ENCODE measurements at places on chromosomes 13 and 19.

- no peak for DNase-seq
Observed at GRCh38 chr13:58085274-58085673, 453.7 kb downstream of the PCDH17 start.

GRCh38 chr13:29513002-29513980, 82.2 kb downstream of the SLC7A1 start:
- no peak for DNase-seq

GRCh38 chr19:862581-863314, 3.3 kb downstream of the CFD start:
- DNase-seq = peak; percentile 95

DNA sequence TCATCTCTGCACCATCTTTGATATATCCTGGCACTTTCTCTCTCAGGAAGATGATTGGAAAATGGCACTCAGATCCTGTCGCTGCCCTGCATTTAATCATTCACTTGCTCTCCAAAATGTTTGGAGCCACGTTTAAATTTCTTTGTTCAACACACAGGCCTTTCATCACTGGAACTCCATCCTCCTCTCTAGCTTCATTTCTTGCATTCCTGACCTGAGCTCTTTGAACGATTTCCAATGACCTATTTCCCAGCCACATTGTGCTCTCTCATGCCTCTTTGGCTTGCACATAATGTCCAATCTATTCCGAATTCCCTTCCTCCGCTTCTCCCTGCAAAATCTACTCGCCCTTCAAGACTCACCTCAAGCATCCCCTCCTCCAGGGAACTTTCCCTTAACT, 287.4 kb upstream of the NBEA start:
- DNase-seq = no peak

DNA sequence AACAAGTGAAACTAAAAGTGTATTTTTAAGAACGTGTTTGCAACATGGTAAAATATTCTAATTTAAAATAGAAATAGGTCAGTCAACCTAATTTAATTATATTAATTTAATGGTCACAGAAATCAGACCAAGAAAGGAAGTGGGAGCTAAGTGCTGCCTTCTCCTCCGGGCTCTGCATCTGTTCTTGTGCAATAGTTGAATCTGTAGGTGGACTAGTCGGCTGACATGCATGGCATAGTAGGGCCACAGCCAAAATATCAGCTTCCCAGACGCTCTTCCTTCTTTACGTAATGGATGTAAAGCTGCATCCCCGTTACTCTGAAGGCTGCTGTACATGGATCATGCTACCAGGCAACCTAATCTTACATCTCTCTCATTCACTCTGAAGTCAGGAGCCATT, 47.3 kb downstream of the COL4A1 start:
- DNase-seq = no peak

- DNase-seq = no peak
Observed at GRCh38 chr13:25864116-25864515, 187.7 kb downstream of the SHISA2 start.

- DNase-seq = no peak
Observed at GRCh38 chr13:42377640-42378382, 105.9 kb downstream of the AKAP11 start.

DNA sequence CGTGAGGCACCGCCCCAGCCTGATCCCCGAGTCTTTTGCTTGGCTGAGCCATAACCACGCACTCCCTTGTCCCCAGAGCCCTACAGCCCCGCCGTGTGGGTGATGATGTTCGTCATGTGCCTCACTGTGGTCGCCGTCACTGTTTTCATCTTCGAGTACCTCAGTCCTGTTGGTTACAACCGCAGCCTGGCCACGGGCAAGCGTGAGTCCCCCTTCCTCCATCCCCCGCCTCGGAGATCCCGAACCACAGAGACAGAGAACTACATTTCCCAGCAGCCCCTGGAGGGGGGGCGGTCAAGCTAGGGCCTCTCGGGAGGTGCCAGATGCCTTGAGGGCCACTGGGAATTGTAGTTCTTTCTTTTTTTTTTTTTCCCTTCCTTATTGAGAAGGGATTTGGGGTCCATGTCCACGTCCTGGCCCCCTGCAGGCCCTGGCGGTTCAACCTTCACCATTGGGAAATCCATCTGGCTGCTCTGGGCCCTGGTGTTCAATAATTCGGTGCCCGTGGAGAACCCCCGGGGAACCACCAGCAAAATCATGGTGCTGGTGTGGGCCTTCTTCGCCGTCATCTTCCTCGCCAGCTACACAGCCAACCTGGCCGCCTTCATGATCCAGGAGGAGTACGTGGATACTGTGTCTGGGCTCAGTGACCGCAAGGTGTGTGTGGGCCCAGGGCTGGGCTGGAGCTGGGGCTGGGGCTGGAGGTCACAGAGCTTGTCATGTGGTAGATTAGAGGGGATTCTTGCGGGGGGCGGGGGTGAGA, 25.9 kb downstream of the GRIN2D start:
- DNase-seq = peak; percentile 96

DNA sequence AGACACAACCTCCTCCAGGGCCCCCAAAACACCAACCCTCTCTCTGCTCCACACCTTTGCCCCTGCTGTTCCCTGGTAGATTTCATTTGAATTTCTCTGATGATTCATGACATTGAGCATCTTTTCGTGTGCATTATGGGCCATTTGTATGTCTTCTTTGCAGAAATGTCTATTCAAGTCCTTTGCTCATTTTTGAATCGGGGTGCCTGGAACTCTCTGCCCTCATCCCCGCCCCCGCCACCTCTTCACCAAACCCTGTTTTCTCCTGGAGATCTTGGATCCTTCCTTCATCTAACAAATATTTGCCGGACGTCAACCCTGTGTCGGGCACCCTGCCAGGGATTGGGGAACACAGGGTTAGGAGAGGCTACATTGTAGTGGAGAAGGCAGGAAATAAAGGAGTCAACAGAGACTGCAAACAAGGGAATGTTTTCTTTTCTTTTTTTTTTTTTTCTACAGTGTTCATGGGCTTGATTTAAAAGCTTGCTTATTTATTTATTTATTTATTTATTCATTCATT, 25.5 kb upstream of the SLC1A5 start:
- DNase-seq = no peak

- no peak for DNase-seq
Observed at GRCh38 chr19:9828551-9829063, 889 bp downstream of the UBL5 start.
